Bladder microvascular endothelial cell (primary cell): ENCODE measurements at places on chromosomes 13 and 19. TPM values are rescaled to one million over a fixed set of nuclear protein-coding genes. Genes with fewer than 3 reads are reported as not detected.

The AMH gene
- 0.49 and 2.3 TPM in 2 replicates for total RNA-seq

The ZNF699 gene
- 4.4 and 5.1 TPM in 2 replicates for total RNA-seq

The RUBCNL gene
- total RNA-seq, result not detected in 2 replicates

The MAST1 gene
- total RNA-seq, result 0.16 and 1.0 TPM in 2 replicates

The TPTE2 gene
- total RNA-seq, result not detected in 2 replicates

The ZNF121 gene
- 17.0 and 39.1 TPM in 2 replicates for total RNA-seq

The XAB2 gene
- total RNA-seq, result 19.9 and 44.2 TPM in 2 replicates

The PODNL1 gene
- 0.13 and 0.16 TPM in 2 replicates for total RNA-seq

The ERICH6B gene
- not detected in 2 replicates for total RNA-seq

The ACP7 gene
- total RNA-seq, result 0.06 TPM in 1 of 2 replicates, not detected in the other

The IL12RB1 gene
- total RNA-seq, result 0.31 and 0.49 TPM in 2 replicates

The NBEA gene
- 1.5 and 4.0 TPM in 2 replicates for total RNA-seq

The SPIB gene
- not detected in 2 replicates for total RNA-seq

The SYCN gene
- not detected in 2 replicates for total RNA-seq

The ZNF606 gene
- 5.7 and 11.6 TPM in 2 replicates for total RNA-seq

The SPACA7 gene
- not detected in 2 replicates for total RNA-seq

The HSD17B14 gene
- 5.7 and 9.9 TPM in 2 replicates for total RNA-seq

The TINCR gene
- 0.06 TPM in 1 of 2 replicates, not detected in the other for total RNA-seq

The ZNF649 gene
- total RNA-seq, result 4.4 and 11.0 TPM in 2 replicates

The PIP5K1C gene
- total RNA-seq, result 18.9 and 81.9 TPM in 2 replicates

The SIGLEC11 gene
- not detected in 2 replicates for total RNA-seq

The NLRP5 gene
- not detected in 2 replicates for total RNA-seq

The IFT88 gene
- total RNA-seq, result 6.3 and 11.7 TPM in 2 replicates
